ENCODE measurements at places on chromosomes 6 and 20. TPM values are rescaled to one million over a fixed set of nuclear protein-coding genes. Genes with fewer than 3 reads are reported as not detected.

Gene ZSCAN31
- 0.45 TPM for total RNA-seq

Gene SLC22A16
- not detected for total RNA-seq

Gene CRIP3
- not detected for total RNA-seq

Gene MTCH1
- 248 TPM for total RNA-seq

Gene MYMX
- total RNA-seq = not detected

Gene SLC25A27
- not detected for total RNA-seq

Gene IFNGR1
- 26.0 TPM for total RNA-seq

Gene PKIB
- total RNA-seq = not detected

Gene ARFGEF3
- total RNA-seq = 0.18 TPM

Gene OPN5
- not detected for total RNA-seq

Gene PSMB8
- 27.0 TPM for total RNA-seq

Gene KIAA0408
- total RNA-seq = 0.96 TPM

Gene FAM83C
- not detected for total RNA-seq

Gene C20orf202
- total RNA-seq = not detected

Gene METTL24
- total RNA-seq = not detected

Gene ARMC2
- total RNA-seq = 2.3 TPM

Gene DEFB132
- total RNA-seq = not detected

Gene SIRPG
- not detected for total RNA-seq

Gene FYN
- 52.7 TPM for total RNA-seq

Gene NRN1
- not detected for total RNA-seq

Gene RAB32
- 84.0 TPM for total RNA-seq

Gene COX7A2
- 550 TPM for total RNA-seq

Gene MOG
- not detected for total RNA-seq

Gene DTNBP1
- 14.3 TPM for total RNA-seq

Gene PTCHD4
- total RNA-seq = 1.6 TPM

Gene FAM162B
- total RNA-seq = 9.4 TPM

Gene LZTS3
- 2.7 TPM for total RNA-seq

Gene MAPK13
- total RNA-seq = 6.6 TPM

Gene MMP24
- 0.71 TPM for total RNA-seq

Gene ID4
- total RNA-seq = 8.3 TPM

Gene ZNF341
- 3.8 TPM for total RNA-seq

Gene SLC17A3
- not detected for total RNA-seq

Gene LRFN2
- total RNA-seq = not detected

Gene CLPSL2
- total RNA-seq = not detected

Gene ALDH5A1
- total RNA-seq = 2.1 TPM

Gene SLC26A8
- not detected for total RNA-seq

Gene PBOV1
- not detected for total RNA-seq
